ENCODE measurements at places on chromosomes 1 and 21. TPM values are rescaled to one million over a fixed set of nuclear protein-coding genes. Genes with fewer than 3 reads are reported as not detected.

- H3K4me3 ChIP-seq: no peak overlapping the region
- H3K27ac ChIP-seq: no peak overlapping the region
- DNase-seq: no peak
- no peaks in the 10 kb centered on the region for H3K27me3 ChIP-seq
- H3K36me3 ChIP-seq: no peaks in the 10 kb centered on the region
- H3K4me1 ChIP-seq: no peaks in the 10 kb centered on the region
Observed at GRCh38 chr1:196078691-196079090, 529.5 kb downstream of the KCNT2 start.

DNA sequence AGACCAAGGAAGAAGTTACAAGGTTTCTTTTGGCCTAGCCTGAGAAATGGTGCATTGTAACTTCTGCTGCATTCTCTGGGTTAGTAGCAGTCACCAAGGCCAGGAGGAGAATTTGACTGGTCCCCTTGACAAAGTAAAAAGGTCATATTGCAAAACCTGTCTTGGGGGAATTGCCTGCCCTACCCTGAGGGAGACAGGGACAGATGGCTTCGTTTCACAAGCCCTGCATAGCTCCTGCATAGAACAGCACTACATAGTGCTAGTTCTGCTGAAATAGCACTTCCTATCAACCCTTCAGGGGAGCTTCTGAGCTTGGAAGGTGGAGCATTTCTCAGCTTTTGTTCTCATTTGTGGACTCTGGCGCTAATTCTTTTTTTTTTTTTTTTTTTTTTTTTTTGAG is 20.4 kb upstream of the AK2 start:
- H3K4me3 ChIP-seq: no peak overlapping the region
- peaks cover 3% of the 10 kb centered on the region for H3K27me3 ChIP-seq
- H3K4me1 ChIP-seq: peaks cover 7% of the 10 kb centered on the region
- no peak overlapping the region for H3K27ac ChIP-seq
- H3K36me3 ChIP-seq: peaks cover 3% of the 10 kb centered on the region
- no peak for DNase-seq

DNA sequence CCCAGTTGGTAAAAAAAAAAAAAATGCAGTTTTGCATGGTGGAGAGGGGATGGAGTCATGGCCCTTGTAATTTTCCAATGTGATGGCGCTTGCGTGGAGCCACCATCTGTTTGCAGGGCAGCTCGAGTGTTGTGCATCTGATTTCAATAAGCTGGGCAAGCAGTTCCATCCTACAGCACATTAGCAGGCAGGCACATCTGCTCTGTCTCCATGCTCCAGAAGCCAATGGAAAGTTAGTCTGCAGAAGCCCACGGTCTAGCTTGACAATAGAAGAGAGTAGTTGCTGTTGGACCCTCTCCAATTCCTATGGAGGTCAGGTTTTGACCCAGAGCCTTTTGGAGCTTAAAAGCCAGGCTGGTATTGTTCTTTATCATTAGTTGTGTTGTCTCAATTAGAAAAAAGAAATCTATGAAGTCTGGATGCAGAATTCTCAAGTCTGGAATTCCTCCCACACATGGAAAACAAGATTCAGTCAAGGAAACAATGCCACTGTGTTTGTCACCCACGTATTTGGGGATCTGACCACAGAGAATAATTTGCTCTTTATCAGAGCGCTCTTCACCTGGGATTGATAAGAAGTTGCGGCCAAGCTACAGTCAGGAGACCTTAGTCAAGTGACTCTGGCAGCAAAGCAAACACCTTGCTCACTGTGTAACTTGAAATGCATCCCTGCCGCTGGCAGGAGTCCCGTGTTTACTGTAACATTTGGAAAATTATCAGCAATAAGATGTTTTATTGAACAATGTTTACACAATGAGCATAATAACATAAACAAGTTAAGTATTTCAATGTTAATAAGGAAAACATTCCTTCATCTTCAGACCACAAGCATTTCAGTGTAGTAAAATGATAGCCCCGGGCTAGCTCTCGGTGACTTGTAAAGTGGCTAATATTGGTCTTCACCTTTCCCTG is 20.7 kb downstream of the NGF start:
- H3K27me3 ChIP-seq: peaks cover 25% of the 10 kb centered on the region
- H3K27ac ChIP-seq: no peak overlapping the region
- no peaks in the 10 kb centered on the region for H3K36me3 ChIP-seq

- peaks cover 23% of the 10 kb centered on the region for H3K4me1 ChIP-seq
- no peaks in the 10 kb centered on the region for H3K27me3 ChIP-seq
- no peaks in the 10 kb centered on the region for H3K36me3 ChIP-seq
Observed at GRCh38 chr1:27536767-27537166, 46.8 kb upstream of the WASF2 start.

- no peaks in the 10 kb centered on the region for H3K36me3 ChIP-seq
- H3K4me3 ChIP-seq: no peak overlapping the region
- H3K4me1 ChIP-seq: no peaks in the 10 kb centered on the region
- no peak for DNase-seq
Observed at GRCh38 chr21:39726133-39726532, 18.9 kb upstream of the IGSF5 start.

- no peak overlapping the region for H3K4me3 ChIP-seq
- H3K27me3 ChIP-seq: no peaks in the 10 kb centered on the region
- H3K27ac ChIP-seq: no peak overlapping the region
- no peaks in the 10 kb centered on the region for H3K4me1 ChIP-seq
Observed at GRCh38 chr1:227490478-227490877, 72.9 kb upstream of the ZNF678 start.

GRCh38 chr1:87506147-87506546 is 177.5 kb downstream of the LMO4 start:
- no peaks in the 10 kb centered on the region for H3K36me3 ChIP-seq
- no peak for DNase-seq
- H3K27me3 ChIP-seq: no peaks in the 10 kb centered on the region
- peaks cover 1% of the 10 kb centered on the region for H3K4me1 ChIP-seq

DNA sequence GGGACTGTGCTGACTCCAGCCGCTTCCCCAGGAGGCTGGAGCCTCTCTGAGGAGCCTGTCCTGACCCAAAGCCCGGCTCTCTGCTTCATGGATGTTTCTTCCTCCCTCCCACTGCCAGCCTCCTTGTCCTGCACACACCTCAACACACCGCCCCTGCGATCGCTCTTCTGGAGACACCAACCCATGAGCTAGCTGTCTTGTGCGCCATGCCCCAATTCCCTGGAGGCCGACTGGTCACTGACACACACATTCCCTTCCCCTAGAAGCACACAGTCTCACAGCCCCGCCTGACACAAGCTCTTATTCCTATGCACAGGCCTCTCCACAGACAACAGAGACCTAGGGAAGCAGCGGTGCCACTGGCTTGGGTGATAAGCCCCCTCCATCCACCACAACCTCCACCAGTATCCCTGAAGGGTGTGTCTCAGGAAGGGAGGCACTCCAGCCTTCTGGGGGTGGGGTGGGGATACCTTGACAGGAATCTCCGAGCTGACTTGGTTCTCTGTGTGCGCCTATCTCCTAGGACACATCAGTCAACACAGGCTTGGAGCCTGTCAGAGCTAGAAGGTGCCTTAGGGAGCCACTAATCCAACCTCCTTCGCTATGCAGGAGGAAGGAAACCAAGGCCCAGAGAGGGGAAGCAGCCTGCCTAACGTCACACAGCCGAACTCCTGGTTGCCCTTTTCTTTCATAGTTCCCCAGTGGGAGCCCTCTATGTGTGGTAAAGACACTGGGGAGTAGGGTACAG is 31.1 kb downstream of the AHDC1 start:
- no peaks in the 10 kb centered on the region for H3K27me3 ChIP-seq
- H3K4me3 ChIP-seq: no peak overlapping the region
- H3K4me1 ChIP-seq: peaks cover 59% of the 10 kb centered on the region
- no peaks in the 10 kb centered on the region for H3K36me3 ChIP-seq
- no peak overlapping the region for H3K27ac ChIP-seq

- peaks cover 6% of the 10 kb centered on the region for H3K27me3 ChIP-seq
- no peak overlapping the region for H3K27ac ChIP-seq
- H3K4me1 ChIP-seq: peaks cover 15% of the 10 kb centered on the region
Observed at GRCh38 chr1:212667223-212668139, 32.2 kb downstream of the BATF3 start.

DNA sequence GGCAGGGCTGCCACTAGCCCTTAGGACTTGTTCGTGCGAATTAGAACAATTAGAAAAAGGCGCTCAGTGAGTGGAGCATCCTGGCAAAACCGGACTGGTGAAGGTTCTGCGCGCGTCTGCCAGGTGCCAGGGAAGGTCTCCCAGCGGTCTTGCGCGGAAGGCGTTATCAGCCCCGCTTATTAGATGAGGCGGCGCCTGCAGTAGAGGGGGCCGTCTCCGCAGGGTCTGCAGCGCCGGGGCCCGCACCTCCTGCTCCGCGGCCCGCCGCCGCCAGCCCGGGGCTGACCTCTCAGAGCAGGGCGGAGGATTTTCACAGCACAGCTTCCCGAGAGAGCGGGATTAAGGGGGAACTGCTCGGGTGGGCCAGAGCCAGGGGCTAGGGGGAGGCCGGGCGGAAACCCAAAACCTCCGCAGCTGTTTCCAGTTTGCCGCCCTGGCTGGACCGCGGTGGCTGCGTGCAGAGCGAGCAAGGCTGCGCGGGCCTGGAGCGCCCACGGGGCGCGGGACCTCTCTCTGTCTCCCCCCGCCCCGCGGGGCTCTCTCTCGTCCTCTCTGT is 155.2 kb downstream of the FOXD2 start:
- H3K36me3 ChIP-seq: no peaks in the 10 kb centered on the region
- peaks cover 32% of the 10 kb centered on the region for H3K27me3 ChIP-seq
- peak overlapping the region; percentile 62 for H3K4me3 ChIP-seq
- H3K4me1 ChIP-seq: peaks cover 4% of the 10 kb centered on the region
- DNase-seq: no peak

DNA sequence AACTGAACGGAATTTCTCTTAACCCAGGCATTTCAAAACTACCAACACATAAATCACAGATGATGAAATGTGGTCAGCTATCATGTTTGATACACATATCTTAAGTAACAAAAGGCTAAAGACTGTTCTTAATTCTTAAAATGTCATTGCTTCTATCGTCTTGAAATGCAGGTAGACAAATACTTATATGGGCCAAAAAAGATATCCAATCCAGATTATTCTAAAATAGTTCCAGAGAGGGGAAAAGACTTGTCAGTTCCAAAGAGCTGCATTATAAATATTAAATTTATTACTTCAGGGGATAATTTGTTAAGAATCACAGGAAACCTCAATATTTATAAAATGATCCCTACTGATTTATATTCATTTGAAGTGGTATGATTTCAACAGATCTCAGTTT is 259.4 kb downstream of the FAF1 start:
- DNase-seq: no peak
- no peaks in the 10 kb centered on the region for H3K4me1 ChIP-seq
- no peak overlapping the region for H3K4me3 ChIP-seq
- H3K36me3 ChIP-seq: no peaks in the 10 kb centered on the region

GRCh38 chr1:57206038-57206437 is 217.8 kb downstream of the DAB1 start:
- no peak overlapping the region for H3K4me3 ChIP-seq
- DNase-seq: no peak
- peaks cover 3% of the 10 kb centered on the region for H3K36me3 ChIP-seq
- no peak overlapping the region for H3K27ac ChIP-seq
- H3K4me1 ChIP-seq: no peaks in the 10 kb centered on the region
- H3K27me3 ChIP-seq: peaks cover 8% of the 10 kb centered on the region

- H3K27ac ChIP-seq: peak overlapping the region; percentile 91
- H3K4me3 ChIP-seq: no peak overlapping the region
- DNase-seq: no peak
- H3K36me3 ChIP-seq: peaks cover 7% of the 10 kb centered on the region
- H3K4me1 ChIP-seq: peaks cover 5% of the 10 kb centered on the region
Observed at GRCh38 chr1:160821627-160822026, 25.7 kb downstream of the LY9 start.

DNA sequence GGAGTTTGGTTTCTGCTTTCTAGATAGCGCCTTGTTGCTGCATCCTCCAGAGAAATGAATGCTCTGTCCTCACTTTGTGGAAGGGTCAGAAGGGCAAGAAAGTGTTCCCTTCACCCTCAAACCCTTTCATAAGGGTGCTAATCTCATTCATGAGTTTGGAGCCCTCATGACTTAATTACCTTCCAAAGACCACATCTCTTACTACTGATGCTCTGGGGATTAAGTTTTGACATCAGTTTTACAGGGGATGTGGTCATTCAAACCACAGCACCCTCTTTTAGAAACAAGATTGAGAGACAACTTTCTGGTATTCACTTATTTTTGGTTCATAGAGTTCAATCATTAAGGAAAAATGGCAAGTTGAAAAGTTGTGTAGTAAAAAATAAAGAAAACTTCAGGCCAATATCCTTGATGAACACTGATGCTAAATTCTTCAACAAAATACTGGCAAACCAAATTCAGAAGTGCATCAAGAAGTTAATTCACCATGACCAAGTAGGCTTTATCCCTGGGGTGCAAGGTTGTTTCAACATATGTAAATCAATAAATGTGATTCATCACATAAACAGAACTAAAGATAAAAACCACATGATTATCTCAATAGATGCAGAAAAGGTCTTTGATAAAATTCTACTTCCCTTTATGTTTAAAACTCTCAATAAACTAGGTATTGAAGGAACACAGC is 442.1 kb downstream of the PTBP2 start:
- DNase-seq: no peak
- no peak overlapping the region for H3K4me3 ChIP-seq
- no peaks in the 10 kb centered on the region for H3K4me1 ChIP-seq
- H3K27ac ChIP-seq: no peak overlapping the region
- H3K36me3 ChIP-seq: peaks cover 59% of the 10 kb centered on the region

- H3K27ac ChIP-seq: peak overlapping the region; percentile 11
- no peak for DNase-seq
Observed at GRCh38 chr1:12441414-12442105, 176.4 kb downstream of the DHRS3 start.

DNA sequence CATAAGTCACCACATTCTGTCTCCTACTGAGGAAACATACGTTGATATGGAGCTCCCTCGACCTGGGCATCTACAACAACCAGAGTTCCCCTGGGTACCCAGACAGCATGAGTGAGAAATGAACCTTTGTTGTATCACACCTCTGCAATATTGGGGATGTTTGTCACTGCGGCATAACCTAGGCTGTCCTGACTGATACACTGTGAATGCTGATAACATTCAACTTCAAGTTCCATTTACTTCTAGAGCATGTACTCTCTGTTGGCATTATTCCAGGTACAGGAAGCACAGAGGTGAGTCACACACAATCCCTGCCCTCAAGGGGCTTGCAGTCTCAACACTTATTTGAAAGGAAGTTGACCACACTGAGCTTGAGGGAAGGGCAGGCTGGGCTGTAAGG is 65.6 kb downstream of the HTR6 start:
- H3K4me3 ChIP-seq: no peak overlapping the region
- no peak for DNase-seq
- H3K27me3 ChIP-seq: no peaks in the 10 kb centered on the region
- H3K36me3 ChIP-seq: peaks cover 8% of the 10 kb centered on the region
- H3K4me1 ChIP-seq: no peaks in the 10 kb centered on the region

PDC gene
- polyA plus RNA-seq: not detected

SYT2 gene
- polyA plus RNA-seq: not detected

MIXL1 gene
- polyA plus RNA-seq: not detected

VASH2 gene
- 0.30 TPM for polyA plus RNA-seq

KRTAP19-1 gene
- not detected for polyA plus RNA-seq

RNF186 gene
- polyA plus RNA-seq: not detected

TAS1R3 gene
- polyA plus RNA-seq: 0.10 TPM

Data from naive thymus-derived CD8-positive, alpha-beta T cell (primary cell).